ENCODE measurements at places on chromosomes 6 and 20.

DNA sequence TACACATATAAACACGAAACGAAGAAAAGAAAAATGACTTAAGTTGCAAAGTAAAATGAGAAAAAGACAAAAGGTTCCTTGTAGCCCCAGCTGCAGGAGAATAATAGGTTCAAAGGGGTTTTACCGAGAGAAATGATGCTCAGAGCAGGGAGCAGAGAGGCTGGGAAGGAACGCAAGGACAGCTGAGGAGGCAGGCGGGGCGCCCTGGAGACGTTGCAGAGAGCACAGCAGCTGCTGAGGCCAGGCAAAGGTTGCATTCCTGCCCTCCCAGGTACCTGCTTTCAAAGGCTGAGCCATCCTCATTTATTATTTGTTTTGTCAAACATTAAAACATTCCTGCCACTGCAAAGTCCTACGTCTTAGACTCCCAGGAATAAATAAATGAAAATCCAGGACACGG, 16.2 kb upstream of the VAPB start:
- DNase-seq, result no peak

GRCh38 chr20:17859616-17860232, 108.9 kb downstream of the SNX5 start:
- no peak for DNase-seq

DNA sequence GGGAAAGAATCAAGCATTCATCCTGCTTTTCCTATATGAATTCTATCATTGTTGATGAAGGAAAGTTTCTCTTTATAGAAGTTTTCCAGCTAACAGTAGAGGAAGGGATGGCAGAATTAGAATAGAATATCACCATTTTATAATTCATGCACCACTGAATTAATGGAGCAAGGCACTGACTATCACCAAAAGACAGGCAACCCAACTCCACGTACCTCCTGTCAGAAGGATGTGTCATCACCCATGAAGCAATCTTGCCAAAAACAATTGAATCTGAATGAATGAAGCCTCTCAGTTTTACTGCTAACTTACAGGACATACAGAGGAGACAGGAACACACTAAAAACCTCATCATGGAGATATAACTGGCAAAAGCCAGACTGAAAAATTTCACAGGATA, 122.4 kb downstream of the NFATC2 start:
- DNase-seq, result no peak

DNA sequence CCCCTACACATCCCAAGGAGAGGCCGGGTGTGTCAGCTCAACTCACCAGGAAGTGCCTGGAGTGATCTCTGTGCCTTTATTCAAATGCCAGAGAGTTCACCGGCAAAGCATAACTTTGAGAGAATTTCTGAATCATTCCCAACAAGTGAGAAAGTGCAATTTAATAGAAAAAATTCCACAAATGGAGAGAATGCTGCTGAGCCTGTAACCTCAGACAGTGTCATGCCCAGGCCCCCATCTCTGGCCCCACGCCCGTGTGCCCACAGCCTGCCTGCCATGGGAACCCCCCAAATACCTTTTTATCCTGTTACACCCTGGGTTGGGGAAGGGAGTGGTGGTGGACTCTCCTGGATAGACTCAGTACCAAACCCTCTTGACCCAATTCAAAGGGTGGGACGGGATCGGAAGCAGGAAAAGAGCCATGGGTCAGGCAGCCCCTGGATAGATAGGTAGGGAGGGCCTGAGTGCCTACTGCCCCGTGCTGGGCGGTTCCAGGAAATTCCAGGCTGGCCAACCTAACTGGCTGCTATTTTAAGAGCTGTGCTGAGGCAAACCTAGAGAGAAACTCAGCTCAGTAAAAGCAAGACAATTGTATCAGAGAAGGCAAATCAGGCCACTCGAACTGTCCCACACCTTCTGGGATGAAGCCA, 179.0 kb upstream of the FOXA2 start:
- DNase-seq, result no peak

- DNase-seq, result no peak
Measured at GRCh38 chr6:93366506-93366905, 52.9 kb downstream of the EPHA7 start.

DNA sequence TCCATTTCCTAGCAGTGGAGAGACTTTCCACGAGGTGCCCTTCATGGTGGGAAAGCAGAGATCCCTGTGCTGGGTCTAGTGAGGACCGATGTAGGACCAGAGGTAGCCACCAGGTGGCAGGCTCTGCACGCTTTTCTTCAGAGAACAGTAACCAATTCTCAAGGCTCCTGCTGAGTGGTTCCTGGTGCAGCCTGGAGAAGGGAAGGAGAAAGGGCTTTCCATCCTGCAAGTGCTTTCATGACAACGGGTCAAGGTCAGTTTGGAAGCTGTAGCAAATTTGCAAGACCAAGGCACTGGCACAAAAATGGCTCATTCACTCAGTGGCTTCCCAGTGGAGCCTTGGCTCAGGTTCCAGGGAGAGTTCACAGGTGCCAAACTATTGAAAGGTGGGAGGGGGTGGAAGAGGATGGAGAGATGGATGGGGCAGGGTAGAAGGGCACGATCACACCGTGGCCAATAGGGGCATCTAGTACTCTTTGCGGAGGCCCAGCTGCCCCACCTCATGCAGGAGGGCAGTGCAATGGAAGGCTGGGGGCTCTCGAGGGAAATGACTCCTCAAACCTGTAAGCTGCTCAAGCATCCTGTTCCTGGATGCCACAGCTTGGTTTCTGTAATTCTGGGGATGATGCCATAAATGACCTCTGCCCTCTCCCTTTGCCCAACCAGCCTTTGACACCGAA, 25.5 kb upstream of the KCNK16 start:
- peak; percentile 19 for DNase-seq

- DNase-seq, result no peak
Measured at GRCh38 chr6:121858310-121858709, 422.9 kb downstream of the GJA1 start.

DNA sequence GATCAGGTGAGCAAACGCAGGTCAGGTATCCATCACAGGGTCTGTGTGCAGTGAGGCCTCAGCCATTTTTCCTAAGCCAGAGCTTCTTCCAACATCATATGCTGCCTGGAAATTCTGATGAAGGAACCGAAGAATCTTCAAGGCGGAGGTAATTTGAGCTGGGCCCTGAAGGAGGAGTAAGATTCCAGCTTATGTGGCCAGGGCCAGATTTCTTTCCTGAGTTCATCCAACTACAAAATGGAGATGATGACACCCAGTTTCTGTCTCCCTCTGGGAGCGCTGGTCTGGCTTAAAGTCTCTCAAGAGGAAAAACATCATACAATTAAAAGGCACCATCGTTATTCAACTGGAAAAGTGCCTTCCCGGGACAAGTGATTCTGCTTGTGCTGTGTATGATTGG, 6.9 kb upstream of the MANBAL start:
- DNase-seq, result no peak

GRCh38 chr6:101740631-101741030, 347.1 kb downstream of the GRIK2 start:
- no peak for DNase-seq

- no peak for DNase-seq
Measured at GRCh38 chr20:63254606-63255384, 532 bp upstream of the NKAIN4 start.

DNA sequence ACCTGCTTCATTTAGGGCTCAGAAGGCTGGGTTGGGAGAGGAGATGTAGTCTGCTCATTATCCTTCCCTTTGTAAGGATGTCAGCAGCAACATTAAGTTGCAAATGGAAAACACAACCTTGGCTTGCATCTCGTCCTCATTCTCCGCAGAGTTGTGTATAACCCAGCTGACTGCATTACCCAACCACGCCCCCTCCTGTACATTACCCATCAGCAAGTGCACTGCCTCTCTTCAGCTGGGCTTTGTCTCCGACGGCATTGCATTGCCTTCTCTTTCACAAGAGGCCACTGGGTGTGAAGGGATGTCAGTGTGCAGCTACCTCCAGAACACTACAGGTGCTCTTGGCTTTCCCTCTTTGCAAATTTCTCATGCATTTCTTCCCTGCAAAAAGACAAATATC, 128.7 kb upstream of the TSHZ2 start:
- DNase-seq, result no peak

GRCh38 chr6:91221072-91221720, 634.3 kb upstream of the MAP3K7 start:
- DNase-seq, result no peak

DNA sequence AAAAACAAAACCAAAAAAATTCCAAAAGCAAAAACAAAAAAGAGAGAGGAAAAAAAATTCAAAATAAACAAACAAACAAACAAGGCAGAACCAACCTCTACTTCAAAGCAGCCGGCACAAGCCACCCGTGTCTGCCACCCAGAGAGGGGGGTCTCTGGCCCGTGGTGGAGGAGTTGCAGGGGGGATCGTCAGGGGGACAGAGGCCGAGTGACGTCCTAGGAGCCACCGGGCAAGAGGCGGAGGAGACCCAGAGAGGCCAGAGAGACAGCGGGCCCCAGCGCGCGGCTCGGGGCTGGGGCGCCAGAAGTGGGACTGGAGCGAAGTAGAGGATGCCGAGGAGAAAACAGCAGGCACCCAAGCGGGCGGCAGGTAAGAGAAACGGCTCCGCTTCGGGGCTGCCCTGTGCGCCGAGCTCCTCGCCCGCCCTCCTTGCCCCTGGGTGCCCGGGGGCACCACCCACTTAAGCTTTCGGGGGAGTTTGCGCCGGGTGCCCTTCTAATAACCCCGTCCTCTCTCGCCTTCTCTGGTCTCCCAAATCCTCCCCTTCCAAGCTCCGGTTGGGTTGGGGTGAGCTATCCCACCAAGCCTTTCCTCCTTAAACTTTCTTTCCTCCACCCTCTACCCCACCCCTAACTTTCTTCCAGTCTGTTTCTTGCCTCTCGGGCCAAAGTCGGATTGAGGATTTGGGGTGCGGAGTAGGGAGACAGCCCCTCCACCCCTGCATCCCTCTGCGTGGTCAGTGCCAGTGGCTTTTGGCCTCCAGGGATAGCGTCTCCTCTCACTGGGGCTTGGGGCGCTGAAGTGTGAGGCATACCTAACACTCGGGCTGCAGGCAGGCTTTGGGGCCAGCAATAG, 1.0 kb downstream of the TSHZ2 start:
- DNase-seq, result no peak

- DNase-seq, result no peak
Measured at GRCh38 chr6:140401761-140402160, 1027.3 kb upstream of the CITED2 start.

DNA sequence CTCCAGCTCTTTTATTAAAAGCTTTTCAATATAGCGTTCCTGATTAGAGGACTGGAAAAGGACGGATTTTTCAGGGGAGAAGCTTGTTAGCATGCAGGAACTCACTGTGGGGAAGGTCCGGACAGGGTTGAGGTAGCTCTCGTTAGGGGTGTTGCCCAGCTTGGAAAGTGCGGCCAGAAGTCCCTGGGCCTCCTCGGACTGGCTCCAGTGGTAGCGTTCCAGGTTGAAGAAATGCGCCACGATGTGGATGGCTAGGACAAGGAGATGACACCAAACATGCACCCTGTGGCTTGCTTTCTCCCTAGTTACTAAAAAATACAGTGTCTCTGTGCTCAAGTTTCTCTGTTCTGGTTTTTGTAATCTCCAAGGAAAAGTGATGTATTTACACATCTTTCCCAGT, 12.5 kb downstream of the NOX3 start:
- no peak for DNase-seq

GRCh38 chr6:143721642-143722041, 43.9 kb downstream of the PHACTR2 start:
- DNase-seq, result no peak

DNA sequence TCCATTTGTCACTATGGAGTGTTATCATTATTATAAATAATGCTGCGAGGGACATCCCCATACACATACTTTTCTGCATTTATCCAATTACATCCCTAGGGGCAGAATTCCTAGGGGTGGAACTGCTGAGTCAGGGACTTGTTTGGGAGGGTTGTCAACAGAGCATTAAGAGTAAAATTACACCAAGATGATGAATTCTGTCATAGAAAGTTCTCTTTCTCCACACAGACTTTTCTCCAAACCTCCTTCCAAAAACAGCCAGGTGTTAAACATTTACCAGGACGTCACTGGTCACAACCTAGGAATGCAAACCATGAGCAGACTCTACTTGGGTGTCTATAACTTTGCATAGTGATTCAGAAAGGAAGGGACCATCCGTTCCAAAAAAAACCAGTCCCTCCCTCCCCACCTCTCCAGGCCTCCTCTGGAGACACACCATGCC, 95.5 kb downstream of the PRND start:
- DNase-seq, result no peak

GRCh38 chr6:142207265-142207877, 60.3 kb downstream of the VTA1 start:
- peak; percentile 8 for DNase-seq

- DNase-seq, result no peak
Measured at GRCh38 chr6:5028921-5029320, 25.1 kb upstream of the RPP40 start.
